ENCODE measurements at places on chromosomes 6 and 20.

DNA sequence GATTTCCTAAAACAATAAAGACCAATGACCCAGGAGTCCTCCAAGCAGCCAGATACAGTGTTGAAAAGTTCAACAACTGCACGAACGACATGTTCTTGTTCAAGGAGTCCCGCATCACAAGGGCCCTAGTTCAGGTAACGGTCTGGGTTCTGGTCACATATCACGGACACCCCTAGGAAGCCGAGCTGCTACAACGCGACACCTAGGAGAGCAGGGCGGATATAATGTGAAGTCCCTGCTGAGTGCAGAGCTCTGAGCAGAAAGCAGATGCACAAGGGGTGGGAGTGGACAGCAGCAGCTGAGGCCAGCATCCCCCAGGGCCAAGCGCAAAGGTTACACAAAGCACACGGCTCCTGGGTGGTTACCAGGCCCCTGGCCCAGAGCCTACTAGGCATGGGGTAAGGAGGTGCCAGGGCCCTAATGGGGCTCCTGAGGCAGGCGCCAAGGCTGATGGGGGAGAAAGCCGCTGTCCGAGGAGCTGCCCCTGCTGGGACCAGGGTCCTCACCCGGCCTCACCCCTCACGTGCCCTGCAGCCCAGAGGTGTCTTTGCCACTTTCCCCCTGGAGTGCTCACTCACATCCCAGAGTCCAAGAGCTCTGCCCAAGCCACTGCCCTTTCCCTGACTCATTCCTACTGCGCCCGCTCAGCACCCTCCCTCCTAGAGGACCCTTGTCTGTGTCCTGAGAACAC is 8.4 kb downstream of the CST7 start:
- no peak for DNase-seq

DNA sequence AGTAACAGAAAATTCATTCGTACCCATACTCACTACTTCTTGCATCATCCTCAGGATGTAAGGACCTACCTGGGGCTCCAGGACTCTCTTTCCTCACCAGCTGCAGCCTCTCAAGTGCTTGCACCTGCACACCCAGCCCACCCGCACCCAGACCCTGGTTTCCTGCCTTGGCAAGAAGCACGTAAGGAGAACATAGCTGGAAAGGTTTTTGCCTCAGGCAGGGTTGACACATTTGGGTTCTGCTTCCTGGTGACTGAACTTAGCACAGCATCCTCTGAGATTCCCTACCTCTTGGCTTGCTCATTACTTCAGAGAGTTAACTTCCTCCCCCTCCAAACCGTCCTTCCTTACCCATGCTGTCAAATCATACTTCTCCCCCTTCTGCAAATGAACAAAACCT is 556.9 kb downstream of the CD83 start:
- no peak for DNase-seq

- DNase-seq, result peak; percentile 83
These were observed 1.2 kb downstream of the STK35 start for GRCh38 chr20:2102585-2103460.

DNA sequence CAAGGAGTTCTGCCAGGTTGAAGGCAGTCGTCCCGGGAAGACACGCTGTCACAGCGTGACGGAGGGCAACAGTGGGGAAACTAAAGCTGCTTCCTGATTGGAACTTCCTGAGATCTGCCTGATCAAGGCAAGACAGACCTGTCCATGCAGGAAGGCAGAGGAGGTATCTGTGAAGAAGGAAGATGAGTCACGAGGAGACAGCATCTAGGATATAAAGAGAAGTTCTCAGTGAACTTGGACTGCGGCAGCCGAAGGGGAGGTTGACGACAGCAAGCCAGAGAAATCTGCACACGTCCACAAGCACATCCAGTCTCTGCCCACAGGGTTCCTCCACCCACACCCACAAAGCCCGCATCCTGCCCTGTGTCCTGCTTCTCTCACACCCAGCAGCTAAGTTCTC is 38.6 kb downstream of the PREP start:
- DNase-seq, result no peak

DNA sequence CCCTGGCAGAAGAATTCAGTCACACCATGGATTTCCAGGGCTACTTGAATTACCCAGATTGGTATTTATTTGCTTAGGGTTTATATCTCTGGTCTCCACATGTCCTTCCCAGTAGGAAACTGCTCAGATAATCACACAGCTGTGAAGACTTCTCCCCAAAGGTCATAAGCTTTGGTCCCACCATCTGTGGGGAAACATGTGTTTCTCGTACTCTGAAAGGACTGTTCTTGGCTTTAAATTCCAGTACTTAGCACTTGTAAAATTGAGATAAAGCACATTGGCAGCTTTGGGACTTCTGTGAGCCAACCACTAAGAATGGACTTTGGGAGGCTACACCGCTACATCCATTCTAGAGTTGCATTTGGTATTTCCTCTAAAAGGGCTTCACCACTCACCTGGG is 205.3 kb upstream of the FOXA2 start:
- no peak for DNase-seq

DNA sequence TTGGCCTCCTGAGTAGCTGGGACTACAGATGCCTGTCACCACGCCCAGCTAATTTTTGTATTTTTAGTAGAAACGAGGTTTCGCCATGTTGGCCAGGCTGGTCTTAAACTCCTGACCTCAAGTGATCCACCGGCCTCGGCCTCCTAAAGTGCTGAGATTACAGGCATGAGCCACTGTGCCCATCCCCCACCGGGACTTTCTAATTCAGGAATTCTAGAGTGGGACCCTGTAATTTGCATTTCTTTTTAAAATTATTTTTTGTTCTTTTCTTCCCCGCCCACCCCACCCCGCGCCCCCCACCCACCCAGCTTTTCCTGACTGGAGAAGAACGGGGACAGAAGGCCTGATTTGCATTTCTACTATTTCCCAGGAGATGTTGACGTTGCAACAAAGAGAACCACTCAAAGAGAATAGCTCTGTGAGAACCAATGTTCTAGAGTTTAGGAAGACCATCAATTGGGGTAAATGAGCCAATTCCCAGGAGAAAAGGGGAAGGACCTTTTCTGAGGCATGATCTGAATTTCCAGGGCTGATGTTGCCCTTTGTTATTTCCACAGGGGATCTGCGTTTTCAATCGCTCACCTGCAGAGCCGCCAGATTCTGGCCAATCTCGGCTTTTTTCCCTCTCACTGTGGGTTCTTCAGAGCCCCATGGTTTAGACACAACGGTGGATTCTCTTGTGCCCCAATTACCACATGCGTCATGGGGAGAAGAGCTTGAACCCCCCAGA is 33.2 kb upstream of the TFAP2C start:
- DNase-seq, result no peak

GRCh38 chr6:101232961-101233360 is 160.5 kb upstream of the GRIK2 start:
- DNase-seq, result no peak

- peak; percentile 83 for DNase-seq
These were observed 36.9 kb upstream of the BLCAP start for GRCh38 chr20:37564388-37565133.

- no peak for DNase-seq
These were observed 366.2 kb downstream of the TFAP2A start for GRCh38 chr6:10048370-10049297.

GRCh38 chr20:52766645-52767435 is 205.3 kb upstream of the TSHZ2 start:
- DNase-seq, result no peak

- DNase-seq, result peak; percentile 65
These were observed 2.2 kb downstream of the TAF4 start for GRCh38 chr20:62063315-62063980.

GRCh38 chr20:62056377-62056776 is 9.3 kb downstream of the TAF4 start:
- DNase-seq, result no peak

- DNase-seq, result no peak
These were observed 2.5 kb upstream of the HLA-DRA start for GRCh38 chr6:32436995-32437836.

GRCh38 chr6:169959136-169960002 is 207.9 kb downstream of the ERMARD start:
- no peak for DNase-seq

GRCh38 chr6:12578097-12578496 is 138.5 kb upstream of the PHACTR1 start:
- DNase-seq, result no peak

DNA sequence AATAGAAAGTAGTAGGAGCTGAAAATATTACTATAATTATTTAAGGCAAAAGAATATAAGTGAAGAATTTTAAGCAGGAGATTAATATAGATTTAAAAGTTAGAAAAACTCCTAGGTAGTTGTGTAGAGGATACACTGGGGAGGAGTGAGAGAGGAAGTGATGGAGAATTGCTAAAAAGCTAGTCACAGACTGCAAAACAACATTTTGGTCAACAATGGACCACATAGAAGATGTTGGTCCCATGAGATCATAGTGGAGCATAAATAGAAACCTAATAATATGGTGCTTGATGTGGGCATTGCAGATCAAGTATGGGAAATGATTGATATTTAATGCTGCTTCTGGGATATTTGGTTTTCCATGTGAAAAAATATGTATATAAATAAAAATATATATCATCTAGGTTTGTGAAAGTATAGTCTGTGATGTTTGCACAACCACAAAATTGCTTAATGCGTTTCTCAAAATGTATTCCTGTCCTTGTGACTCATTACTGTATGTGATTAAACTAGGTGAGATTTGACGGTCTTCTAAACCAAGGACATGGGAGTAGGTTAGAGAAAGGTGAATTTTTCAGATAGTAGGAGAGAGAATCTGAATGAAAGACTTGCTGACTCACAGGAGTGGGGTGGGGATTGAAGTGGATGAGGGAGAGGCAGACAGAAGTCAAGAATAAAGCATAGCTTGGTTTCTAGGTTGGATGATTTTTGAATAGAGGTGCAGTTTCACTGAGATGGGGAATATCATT is 174.0 kb downstream of the BCKDHB start:
- DNase-seq, result no peak

DNA sequence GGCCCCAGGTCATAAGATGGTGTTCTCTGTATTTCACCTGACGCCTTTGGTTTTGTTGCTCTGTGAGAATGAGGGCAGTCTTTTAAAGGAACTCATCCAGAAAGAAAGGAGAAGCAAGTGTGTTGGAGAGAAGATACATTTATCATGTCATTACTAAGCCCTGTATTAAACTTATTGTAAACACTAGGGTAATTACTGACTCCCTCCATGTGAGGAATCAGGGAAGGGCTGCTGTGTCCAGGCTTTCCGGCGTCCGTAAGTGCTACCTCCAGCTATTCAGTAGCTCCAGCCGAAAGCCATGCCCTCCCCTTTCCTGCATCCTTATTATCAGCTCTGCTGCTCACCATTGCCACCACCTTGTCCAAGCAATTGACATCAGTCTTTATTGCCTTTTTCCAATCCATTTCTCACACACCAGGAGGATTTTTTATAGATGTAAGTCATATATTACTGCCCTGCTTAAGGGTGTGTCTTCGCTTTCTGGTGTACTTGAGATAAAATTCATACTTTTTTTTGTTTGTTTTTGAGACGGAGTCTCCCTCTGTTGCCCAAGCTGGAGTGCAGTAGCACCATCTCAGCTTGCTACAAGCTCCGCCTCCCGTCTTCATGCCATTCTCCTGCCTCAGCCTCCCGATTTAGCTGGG is 94.7 kb downstream of the RPP40 start:
- DNase-seq, result no peak

GRCh38 chr20:45097485-45098102 is 3.3 kb downstream of the KCNS1 start:
- DNase-seq, result no peak

- no peak for DNase-seq
These were observed 75.1 kb downstream of the IRAK1BP1 start for GRCh38 chr6:78942446-78942845.

- DNase-seq, result peak; percentile 93
These were observed 2.7 kb upstream of the COL12A1 start for GRCh38 chr6:75208298-75209183.

DNA sequence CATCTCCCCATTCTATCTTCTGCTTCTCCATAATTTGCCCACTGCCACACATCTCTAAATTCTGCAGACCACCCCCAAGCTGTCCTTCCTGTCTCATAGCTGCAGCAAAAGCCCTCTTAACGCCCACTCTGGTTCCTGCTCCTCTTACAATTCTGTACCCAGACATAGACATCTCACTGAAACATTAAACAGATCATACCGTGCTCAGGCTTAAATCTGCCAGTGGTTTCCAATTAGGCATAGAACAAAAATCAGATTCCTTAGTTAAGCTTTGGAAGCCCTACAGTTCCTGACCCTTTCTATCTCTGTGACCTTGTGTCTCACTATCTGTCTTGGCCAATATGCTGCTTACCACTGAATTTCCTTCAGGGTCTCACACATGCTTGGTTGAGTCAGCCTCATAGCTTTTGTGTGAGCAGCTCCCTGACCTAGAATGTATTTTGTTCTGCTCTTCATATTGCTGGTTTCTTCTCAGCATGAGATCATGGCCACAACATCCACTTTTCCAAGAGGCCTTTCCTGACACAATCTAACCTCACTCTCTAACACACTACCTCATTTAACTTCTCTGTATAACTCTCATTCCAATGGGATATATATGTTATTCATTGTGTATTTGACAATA is 749.7 kb downstream of the MAFB start:
- DNase-seq, result no peak
